Cardiac muscle cell (in vitro differentiated cells and primary cell): ENCODE measurements at places on chromosomes 16 and 17.
A peak's percentile ranks its signal among the peaks of the same experiment; 100 is the strongest.

GRCh38 chr17:80886641-80887573 is 104.7 kb upstream of the CHMP6 start:
- H3K27me3 ChIP-seq, result no peaks in the 10 kb centered on the region
- no peak for DNase-seq
- no peak overlapping the region for H3K27ac ChIP-seq
- no peaks in the 10 kb centered on the region for H3K4me1 ChIP-seq
- H3K4me3 ChIP-seq, result no peak overlapping the region

DNA sequence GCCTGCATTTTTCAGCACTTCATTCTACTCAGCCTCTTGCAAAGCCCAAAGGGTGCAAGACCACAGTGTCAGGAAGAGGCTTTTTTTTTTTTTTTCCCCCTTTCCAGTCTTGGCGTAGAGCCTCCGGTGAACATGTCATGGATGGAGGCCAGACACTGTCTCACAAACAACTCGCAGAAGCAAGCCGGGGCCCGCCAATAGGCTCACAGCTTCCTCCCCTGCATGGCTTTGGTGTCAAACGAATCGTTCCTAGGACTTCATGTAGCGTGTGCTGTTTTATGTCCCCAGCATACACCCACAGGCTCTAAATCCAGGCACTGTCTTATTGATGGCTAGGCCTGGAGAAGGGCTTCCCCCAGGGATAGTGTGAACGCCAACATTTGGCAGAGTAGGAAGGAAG is 457.7 kb upstream of the MAF start:
- no peak overlapping the region for H3K4me3 ChIP-seq
- no peaks in the 10 kb centered on the region for H3K4me1 ChIP-seq
- peak; percentile 27 for DNase-seq
- H3K27ac ChIP-seq, result no peak overlapping the region
- no peaks in the 10 kb centered on the region for H3K36me3 ChIP-seq

DNA sequence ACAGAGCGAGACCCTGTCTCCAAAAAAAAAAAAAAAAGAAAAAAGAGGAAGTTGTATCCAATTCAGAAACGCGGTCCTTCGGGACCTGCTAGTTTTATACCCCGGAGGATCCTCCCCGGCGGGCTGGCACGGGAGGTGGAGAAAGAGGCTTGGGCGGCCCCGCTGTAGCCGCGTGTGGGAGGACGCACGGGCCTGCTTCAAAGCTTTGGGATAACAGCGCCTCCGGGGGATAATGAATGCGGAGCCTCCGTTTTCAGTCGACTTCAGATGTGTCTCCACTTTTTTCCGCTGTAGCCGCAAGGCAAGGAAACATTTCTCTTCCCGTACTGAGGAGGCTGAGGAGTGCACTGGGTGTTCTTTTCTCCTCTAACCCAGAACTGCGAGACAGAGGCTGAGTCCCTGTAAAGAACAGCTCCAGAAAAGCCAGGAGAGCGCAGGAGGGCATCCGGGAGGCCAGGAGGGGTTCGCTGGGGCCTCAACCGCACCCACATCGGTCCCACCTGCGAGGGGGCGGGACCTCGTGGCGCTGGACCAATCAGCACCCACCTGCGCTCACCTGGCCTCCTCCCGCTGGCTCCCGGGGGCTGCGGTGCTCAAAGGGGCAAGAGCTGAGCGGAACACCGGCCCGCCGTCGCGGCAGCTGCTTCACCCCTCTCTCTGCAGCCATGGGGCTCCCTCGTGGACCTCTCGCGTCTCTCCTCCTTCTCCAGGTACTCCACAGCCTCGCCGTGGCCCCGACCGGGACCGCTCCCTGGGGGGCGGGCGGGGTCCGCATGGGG is at the start of gene CDH3:
CDH3 (plus strand) TSS at position 596 of the 779 bp plus-strand sequence; CDS start at position 666, 70 bp downstream.
- peak; percentile 58 for DNase-seq
- H3K27me3 ChIP-seq, result no peaks in the 10 kb centered on the region
- H3K4me3 ChIP-seq, result peak within 1 kb of the TSS; percentile 91
- no peaks in the 10 kb centered on the region for H3K36me3 ChIP-seq

DNA sequence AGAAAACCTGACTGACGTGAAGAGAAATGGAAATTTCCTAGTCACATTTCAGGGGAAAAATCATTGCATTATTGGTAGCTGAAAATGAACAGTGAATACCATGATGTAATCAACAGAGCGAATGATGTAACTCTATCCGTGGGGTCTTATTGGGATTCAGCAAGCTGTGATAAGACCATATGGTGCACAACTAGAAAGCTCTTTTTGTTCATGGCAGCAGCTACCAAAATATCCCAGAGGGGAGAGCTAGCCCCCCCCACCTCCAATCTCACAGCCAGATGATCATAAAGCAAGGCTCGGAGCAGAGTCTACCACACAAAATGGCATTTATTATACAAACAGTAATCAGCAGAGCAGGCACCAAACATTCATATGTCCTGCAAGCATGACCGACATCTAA is 22.2 kb upstream of the DNAH17 start:
- DNase-seq, result no peak
- no peak overlapping the region for H3K4me3 ChIP-seq
- no peaks in the 10 kb centered on the region for H3K36me3 ChIP-seq
- no peaks in the 10 kb centered on the region for H3K4me1 ChIP-seq
- no peaks in the 10 kb centered on the region for H3K27me3 ChIP-seq

DNA sequence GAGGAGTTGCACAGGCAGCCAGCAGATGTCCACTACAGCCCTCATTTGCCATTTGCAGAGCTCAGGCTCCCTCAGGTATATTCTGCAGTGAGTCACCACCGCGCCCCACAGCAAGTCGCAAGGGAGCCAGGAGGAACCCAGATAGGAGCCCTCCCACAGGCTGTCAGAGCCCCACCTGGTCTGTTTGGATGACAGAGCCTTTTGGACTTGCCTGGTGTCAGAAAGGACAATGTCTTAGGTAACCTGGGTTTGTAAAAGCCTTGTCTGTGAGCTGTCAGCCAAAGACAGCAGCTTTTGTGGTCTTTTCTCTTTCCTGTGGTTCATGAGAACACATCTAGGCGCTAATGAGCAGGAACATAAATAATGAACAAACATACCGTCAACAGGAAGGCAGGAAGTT is 70.9 kb downstream of the GNAO1 start:
- H3K4me3 ChIP-seq, result no peak overlapping the region
- no peak overlapping the region for H3K27ac ChIP-seq
- H3K4me1 ChIP-seq, result peaks cover 35% of the 10 kb centered on the region
- H3K36me3 ChIP-seq, result no peaks in the 10 kb centered on the region

DNA sequence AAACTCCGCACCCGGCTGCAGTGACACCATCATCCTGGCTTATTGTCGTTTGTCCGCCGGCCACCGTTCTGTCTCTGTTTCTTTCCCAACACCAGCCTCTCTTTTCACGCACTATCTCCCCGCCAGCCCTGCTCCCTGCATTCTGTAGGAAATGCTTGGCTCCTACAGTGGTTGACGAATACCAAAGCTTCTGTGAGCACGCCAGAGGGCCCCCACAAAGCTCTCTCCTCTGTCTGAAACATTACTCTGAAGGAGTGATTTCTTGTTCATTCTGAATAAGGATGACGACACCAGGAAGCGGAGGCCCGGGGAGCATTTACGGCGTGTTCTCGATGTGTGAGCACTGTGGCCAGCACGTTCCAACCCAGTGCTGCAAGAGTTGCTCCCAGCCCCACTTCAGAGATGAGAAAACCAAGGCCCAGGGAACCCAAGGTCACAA is 58.8 kb downstream of the ADCY9 start:
- DNase-seq, result no peak
- H3K36me3 ChIP-seq, result no peaks in the 10 kb centered on the region
- no peak overlapping the region for H3K4me3 ChIP-seq
- H3K4me1 ChIP-seq, result peaks cover 19% of the 10 kb centered on the region
- no peak overlapping the region for H3K27ac ChIP-seq

- no peak for DNase-seq
- no peaks in the 10 kb centered on the region for H3K4me1 ChIP-seq
- peaks cover 10% of the 10 kb centered on the region for H3K27me3 ChIP-seq
Measured at GRCh38 chr17:79629548-79630049, 18.7 kb upstream of the RBFOX3 start.

GRCh38 chr17:7883781-7884386 is 4.7 kb upstream of the CHD3 start:
- H3K27me3 ChIP-seq, result no peaks in the 10 kb centered on the region
- H3K36me3 ChIP-seq, result peaks cover 7% of the 10 kb centered on the region
- peak overlapping the region; percentile 90 for H3K4me3 ChIP-seq
- peak; percentile 42 for DNase-seq
- H3K27ac ChIP-seq, result peak overlapping the region; percentile 72

DNA sequence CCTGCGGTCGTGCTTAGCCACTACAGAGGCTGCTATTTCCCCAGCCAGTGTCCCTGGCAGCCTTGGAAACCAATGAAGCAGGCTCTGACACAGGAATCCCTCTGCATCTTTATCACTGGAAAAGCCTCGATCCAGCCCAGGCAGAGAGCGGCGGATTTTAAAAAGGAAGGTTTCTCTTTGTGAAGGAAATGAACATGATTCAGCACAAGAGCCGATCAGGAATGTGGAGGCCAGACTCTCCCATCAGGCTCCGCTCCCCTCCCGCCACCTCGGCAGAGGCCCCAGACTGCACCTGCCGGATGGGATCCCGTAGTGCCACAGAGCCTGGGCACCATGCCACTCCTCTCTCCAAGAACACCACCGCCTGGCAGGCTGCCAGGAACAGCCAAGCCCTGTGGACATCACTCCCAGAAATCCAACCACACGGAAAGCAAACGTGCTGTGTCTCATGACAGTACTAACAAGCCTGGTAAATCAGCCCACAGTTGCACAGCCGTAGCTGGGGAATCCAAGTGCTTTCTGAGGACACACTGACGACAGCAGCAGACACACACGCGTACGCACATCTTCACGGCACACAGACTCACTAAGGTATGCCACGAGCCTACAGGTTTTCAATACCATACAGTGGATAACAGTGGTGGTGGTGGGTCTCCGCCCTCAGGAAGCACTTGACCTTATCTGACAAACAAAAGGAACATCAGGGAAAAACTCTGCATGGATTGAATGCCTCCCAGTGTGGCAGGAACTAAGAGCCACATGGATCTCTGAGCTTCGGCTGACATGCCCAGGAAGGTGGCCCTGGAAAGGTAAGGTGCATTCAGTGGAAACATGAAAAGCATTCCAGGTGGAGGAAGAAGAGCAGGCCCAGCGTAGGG is 5.4 kb downstream of the LRRC75A start:
- H3K36me3 ChIP-seq, result no peaks in the 10 kb centered on the region
- no peak overlapping the region for H3K4me3 ChIP-seq
- H3K4me1 ChIP-seq, result peaks cover 67% of the 10 kb centered on the region
- DNase-seq, result peak; percentile 76
- peak overlapping the region; percentile 90 for H3K27ac ChIP-seq

DNA sequence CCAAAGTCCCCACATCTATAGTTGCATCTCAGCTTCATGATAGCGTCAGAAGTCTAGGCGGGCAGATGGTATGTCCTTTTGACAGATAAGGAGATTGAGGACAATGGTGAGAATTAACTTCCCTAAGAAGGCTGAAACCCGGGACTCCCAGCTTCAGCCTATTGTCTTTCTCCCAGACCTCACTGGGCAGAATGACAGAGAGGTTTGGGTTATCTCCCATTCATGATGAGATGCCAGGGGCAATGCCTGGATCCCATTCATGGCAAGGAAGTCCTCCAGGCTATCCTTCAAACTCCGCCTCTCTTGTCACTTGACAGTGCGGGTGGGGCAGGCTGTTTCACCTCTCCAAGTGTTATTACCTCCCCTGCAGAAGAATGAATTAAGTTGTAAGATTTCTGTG is 100.3 kb downstream of the IRX5 start:
- H3K36me3 ChIP-seq, result no peaks in the 10 kb centered on the region
- no peak for DNase-seq
- no peak overlapping the region for H3K4me3 ChIP-seq
- H3K27ac ChIP-seq, result no peak overlapping the region

- H3K36me3 ChIP-seq, result no peaks in the 10 kb centered on the region
- H3K4me1 ChIP-seq, result no peaks in the 10 kb centered on the region
- H3K27ac ChIP-seq, result no peak within 1 kb of the TSS
- H3K27me3 ChIP-seq, result no peaks in the 10 kb centered on the region
- no peak within 1 kb of the TSS for H3K4me3 ChIP-seq
- DNase-seq, result peak; percentile 68
Measured at GRCh38 chr17:49210158-49211029, at the start of the genes ABI3 and GNGT2. Gene ABI3, plus strand, starts transcription at chr17:49210707. Its CDS starts 18 bp downstream, at chr17:49210725. Gene GNGT2, minus strand, starts transcription at chr17:49210574. Its CDS starts 3,152 bp downstream, at chr17:49207422.

DNA sequence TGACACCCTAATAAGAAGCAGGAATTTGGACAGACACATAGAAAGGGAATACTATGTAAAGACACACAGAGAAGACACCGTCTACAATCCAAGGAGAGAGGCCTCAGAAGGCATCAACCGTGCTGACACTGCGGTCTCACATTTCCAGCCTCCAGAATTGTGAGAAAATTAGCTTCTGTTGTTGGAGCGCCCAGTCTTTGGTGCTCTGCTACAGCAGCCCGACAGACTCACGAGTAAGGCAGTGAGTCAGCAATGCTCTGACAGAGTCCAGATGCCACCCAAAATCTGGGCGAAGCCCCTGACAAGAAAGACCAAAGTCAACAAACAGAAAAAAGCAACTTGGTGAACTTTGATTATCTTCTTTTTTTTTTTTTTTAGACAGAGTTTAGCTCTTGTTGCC is 32.5 kb upstream of the RAI1 start:
- H3K27ac ChIP-seq, result no peak overlapping the region
- no peak overlapping the region for H3K4me3 ChIP-seq
- no peaks in the 10 kb centered on the region for H3K27me3 ChIP-seq
- peak; percentile 57 for DNase-seq

GRCh38 chr16:10447289-10447688 is 61.4 kb downstream of the ATF7IP2 start:
- no peaks in the 10 kb centered on the region for H3K4me1 ChIP-seq
- no peak for DNase-seq
- peaks cover 21% of the 10 kb centered on the region for H3K36me3 ChIP-seq
